ENCODE measurements at places on chromosomes 1 and 21.

- no peak for DNase-seq
Measured at GRCh38 chr1:70767377-70767776, 280.2 kb downstream of the PTGER3 start.

DNA sequence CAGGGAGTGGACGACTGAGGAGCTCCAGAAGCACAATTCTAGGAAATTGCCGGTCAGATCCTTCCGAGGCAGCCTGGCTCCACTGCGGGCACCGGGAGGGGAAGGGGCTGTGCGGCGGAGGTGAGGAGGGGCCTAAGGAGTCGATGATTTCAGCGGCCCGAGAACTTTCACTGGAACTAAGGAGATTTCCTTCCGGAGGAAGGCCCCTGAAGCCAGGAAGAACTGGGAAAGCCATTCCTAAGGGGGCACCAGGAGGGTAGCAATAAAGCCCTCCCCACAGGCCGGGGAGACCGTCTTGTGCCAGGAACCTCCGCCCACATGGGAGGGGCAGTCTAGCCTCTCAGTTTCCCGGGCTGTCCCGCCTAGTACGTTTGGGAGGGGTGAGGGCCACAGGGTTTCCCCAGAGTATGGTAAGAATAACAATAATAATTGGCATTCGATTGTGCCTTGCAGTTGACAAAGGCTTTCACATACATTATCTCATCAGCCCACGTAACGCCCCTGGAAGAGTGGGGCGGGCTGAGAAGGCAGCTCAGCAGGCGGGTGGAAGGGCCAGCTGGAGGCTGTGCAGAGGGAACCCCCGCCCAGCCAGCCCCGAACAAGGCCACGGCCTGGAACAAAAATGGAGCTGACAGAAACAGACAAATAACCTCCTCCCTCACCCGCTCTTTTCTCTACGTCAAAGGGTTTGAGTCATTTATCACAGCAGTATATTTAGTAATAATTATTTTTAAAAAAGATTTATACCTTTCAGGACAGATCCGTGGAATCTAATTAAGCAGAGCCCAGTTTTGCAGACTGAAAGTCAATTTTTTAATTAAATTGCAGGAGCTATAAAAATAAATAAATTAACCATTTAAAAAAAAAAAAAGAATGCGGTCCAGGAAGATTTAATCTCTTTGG, 19.8 kb downstream of the NPR1 start:
- DNase-seq = no peak

- DNase-seq = no peak
Measured at GRCh38 chr1:32239790-32240139, 7.3 kb upstream of the FAM167B start.

DNA sequence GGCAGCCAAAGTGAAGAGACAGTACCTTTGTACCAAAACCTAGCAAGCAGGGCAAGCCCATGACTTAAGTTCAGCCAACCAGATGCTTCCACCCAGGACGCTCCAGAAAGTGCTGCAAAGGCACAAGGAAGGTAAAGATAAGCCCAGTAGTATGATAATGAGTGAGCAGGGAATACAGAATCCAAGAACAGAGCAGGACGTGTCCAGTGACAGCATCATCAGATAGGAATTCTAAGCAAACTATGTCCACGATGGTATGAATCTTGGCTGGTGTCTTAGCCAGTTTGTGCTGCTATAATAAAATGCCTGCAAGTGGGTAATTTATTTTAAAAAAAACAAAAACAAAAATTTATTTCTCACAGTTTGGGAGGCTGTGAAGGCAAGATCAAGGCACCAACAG, 13.6 kb downstream of the GJA4 start:
- DNase-seq = no peak

DNA sequence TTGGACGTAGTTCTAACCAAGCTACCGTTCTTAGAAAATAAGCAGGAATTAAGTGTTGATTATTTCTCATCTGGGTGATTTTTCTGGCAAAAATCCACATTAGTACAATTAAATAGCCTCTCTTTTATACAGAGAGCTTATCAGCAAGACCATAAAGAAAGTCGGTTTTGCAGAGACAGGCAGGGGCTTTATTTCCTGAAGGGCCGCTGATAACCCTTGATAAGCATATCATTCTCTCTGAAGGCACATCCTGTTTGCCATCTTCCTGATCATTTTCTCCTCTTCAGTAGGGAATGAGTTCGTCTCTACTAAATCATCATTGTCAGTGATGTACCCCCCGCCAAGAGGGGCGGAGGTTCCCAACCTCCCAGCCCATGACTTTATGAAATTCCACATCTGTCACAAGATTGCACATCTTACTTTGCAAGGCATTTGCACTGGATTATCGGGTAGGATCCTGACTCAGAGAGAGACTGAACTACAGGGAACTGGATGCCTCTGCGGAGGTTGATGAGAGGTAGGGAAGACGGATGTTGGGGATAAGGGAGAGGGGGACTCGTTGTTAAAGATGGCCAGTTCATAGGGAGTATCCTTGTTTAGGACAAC, 115.7 kb downstream of the KCNJ6 start:
- DNase-seq = no peak

- DNase-seq = no peak
Measured at GRCh38 chr1:51381964-51382363, 51.6 kb upstream of the TTC39A start.

DNA sequence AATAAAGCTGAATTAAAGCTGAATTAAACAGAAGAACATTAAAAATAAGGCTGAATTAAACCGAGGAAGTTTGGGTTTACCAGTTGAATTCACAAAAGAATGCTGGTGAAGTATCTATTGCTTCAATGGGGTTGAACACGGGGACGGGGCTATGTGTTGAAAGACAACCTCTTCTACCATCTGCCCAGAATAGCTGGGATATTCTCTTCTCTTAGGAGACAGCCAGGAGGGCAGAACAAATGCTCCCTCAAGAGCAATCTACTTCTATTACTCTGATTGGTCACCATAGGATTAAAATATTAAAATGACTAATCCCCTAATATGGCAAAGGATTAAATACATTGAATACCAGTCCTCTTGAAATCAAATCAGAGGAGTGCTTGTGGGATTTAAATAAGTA, 68.4 kb downstream of the LPGAT1 start:
- no peak for DNase-seq
